Stimulated activated CD4-positive, alpha-beta T cell treated with anti-CD3 and anti-CD28 coated beads, Interleukin-15, amount 100 ng/mL, for 1 hour (primary cell): ENCODE measurements at places on chromosomes 11 and 22.
A peak's percentile ranks its signal among the peaks of the same experiment; 100 is the strongest.

DNA sequence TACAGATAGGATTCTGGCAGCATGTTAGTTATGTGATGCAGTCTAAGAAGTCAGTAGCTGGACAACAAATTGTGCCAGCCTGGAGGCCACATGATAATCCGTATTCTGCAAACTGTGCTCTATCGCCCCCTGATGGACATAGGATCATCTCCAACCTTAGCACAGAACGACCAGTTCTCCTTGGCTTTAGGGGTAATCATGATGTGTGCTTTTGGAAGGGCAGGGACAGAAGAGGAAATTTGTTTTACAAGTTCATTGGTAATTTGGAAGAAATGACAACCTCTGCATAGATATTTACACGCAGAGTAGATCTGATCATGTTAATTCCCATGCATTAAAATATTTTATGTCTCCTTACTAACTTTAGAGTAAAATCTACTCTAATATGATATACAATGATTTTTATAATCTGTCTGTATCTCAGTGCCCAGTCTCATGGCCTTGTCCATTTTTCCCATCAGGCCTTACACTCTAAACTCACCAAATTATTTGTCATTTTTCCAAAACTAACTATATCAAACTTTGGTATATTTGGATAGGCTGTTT is 12.1 kb downstream of the OR10D3 start:
- DNase-seq: no peak

- no peak for DNase-seq
Measured at GRCh38 chr22:30038219-30038618, 42.0 kb upstream of the HORMAD2 start.

GRCh38 chr22:17120711-17121232 is 388 bp downstream of the TMEM121B start:
- peak; percentile 15 for DNase-seq

- no peak for DNase-seq
Measured at GRCh38 chr22:24433828-24434470, 6.5 kb downstream of the ADORA2A start.

GRCh38 chr22:39362271-39362670 is 12.5 kb downstream of the SYNGR1 start:
- DNase-seq: no peak

GRCh38 chr11:35165423-35166368 is 26.7 kb downstream of the CD44 start:
- peak; percentile 66 for DNase-seq

- no peak for DNase-seq
Measured at GRCh38 chr11:76837696-76838677, 22.7 kb upstream of the ACER3 start.

- no peak for DNase-seq
Measured at GRCh38 chr11:96969251-96969650, 579.4 kb downstream of the JRKL start.

DNA sequence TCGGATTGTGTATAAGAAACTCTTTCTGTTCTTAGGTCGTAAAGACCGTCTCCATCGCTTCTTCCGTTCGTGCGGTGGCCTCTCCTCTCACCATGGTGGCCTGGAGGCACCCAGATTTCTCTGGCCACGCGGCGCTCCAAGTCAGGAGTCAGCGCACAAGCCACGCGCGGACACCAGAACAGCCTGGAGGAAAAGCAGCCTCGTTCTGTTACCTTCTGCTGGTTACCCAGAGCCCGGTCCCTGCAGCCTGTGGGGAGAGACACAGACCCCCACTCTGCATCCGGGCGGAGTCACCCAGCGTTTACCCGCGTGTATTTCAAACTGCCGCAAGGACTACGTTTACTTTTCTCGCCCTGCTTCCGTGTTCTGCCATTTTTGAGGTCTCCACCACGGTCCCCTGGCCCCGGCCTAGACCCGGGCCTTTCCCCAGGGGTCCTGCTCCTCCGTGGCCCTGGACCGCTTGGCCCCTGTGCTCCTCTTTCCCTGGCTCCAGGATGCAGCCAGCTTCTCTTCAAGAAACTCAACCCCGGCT is 776.1 kb downstream of the BRD1 start:
- DNase-seq: no peak

- DNase-seq: no peak
Measured at GRCh38 chr11:69615545-69616278, 25.2 kb upstream of the CCND1 start.

GRCh38 chr22:27386186-27386585 is 415.4 kb downstream of the MN1 start:
- DNase-seq: no peak

DNA sequence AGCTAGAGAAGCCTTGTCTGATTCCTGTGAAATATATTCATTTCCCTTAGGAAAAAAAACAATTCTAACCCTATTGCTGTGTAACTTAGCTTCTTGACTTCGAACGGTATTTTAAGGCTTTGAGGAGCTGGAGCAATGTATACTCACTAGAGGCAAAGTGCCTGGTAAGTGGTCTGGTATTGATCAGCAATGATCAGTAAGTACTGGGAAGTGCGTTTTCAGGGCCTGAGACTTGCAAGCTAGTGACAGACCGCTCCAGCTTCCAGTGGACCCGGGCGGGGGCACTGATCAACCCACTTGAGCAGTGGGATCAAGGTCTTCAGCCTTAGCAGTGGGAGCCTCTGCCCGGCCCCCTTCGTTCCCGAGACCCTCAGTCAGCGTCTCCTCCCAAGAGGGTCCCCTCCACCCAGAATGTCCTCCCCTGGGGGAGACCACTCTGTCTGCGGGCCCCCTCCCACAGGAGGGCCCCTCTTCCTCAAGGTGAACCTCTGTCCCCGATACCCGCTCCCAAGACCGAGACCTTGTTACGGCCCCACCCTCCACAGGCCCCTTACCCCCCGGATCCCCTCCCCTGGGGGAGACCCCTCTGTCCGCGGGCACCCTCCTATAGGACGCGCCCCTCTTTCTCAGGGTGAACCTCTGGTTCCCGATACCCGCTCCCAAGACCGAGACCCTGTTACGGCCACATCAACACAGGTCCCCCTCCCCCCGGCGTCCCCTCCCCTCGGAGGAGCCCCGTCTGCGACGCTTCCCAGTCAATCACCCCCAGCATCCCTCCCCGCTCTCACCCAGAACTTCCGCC is 452 bp upstream of the ATXN10 start:
- DNase-seq: no peak

DNA sequence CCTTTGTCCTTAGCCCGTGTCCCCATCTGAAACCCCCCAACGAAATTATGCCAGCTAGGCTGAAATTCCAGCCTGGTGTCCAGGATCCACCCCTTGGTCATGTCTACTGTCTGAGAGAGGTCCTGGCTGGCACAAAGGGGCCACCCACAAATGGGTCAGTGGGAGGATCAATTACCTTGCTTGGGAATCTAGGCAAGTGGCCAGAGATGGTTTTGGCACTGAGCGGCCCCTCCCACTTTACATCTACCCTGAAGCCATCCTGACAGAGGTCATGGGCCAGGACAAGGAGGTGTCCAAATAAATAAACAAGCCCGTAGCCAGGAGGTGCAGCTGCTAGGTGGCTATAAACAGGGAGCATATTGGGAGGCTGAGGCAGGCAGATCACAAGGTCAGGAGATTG is 311.5 kb downstream of the MN1 start:
- DNase-seq: no peak

DNA sequence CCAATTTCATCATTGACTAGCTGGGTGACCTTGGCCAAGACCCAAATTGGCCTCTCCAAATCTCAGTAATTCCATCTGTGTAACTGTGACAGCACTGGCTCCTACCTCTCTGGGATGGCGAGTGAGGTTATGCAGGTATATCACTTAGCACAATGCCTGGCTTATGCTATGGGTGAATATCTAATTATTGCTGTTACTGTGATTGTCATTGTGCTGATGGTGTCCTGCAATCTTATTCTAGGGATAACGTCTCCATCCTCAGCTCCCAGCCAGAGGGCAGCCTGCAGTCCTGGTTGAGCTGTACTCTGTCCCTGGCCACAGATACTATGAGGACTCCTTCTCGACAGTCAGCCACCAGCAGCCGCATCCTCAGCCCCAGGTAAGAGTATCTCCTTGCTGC is 164.8 kb upstream of the SEZ6L start:
- DNase-seq: no peak

DNA sequence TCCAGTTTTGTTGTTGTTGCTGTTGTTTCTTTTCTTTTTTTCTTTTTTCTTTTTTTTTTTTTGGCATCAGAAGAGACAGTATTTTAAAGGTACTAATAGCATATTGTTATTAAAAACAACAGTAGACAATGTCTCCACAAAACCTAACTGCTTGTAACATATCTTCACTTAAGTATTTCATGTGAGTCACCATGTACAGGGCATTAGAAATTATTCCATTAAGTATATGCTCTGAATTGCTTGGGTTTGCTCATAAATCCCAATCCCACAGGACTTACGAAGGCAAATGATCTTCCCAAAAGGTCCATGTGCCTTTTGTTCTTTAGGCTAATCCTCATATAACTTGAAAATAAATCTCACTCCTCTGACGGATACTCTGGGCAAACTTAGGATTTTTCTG is 35.9 kb downstream of the MAP6 start:
- DNase-seq: no peak

DNA sequence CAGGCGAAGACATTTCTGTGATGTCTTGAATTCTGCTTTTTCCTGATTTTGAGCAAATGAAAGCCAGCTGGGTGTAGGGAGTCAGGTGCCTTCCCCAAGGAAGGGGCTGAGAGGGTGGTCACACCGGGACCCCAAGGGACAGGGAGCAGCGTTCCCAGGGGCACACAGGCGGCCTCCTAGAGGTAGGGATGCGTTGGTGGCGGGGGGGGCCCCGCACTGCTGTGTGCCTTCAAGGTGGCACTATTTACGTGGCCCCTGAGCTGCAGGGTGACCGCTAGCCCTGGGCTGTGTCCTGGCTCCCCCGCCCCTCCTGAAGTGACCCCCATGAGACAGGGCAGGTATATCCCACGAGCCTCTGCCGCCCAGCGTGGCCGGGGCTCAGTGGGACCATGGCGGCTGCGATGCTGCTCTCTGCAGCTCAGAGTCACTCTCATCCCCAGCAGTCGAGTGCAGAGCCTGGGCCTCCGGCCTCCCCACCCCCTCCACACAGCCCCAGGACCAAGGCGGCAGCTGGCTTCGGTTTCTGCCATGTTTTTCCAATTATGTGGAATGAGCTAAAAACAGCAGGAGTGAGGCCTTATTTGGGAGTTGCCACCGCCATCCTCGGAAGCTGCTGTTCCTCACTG is 60.9 kb downstream of the LRP5 start:
- no peak for DNase-seq

- no peak for DNase-seq
Measured at GRCh38 chr11:121418625-121419114, 33.4 kb upstream of the SORL1 start.
